Left cardiac atrium (tissue), 4 donors: ENCODE measurements at places on chromosomes 2 and 18. TPM values are rescaled to one million over a fixed set of nuclear protein-coding genes. Genes with fewer than 3 reads are reported as not detected.
A peak's percentile ranks its signal among the peaks of the same experiment; 100 is the strongest.

The GAL3ST2 gene
- 0.44 TPM for total RNA-seq

The ACVR1C gene
- total RNA-seq, result 10.0 TPM

The PTPRM gene
- 51.4 TPM for total RNA-seq

The RGPD5 gene
- total RNA-seq, result 36.2 TPM

The ALK gene
- total RNA-seq, result 0.21 TPM

The SAG gene
- not detected for total RNA-seq

The GPC1 gene
- total RNA-seq, result 78.4 TPM

The NXPH2 gene
- total RNA-seq, result not detected

The CAPN14 gene
- total RNA-seq, result 0.26 TPM

The TMEM247 gene
- total RNA-seq, result not detected

The RIOK3 gene
- total RNA-seq, result 49.1 TPM

The MLPH gene
- 91.5 TPM for total RNA-seq

The ABCG5 gene
- not detected for total RNA-seq

The LYPD6 gene
- total RNA-seq, result 0.27 TPM

- DNase-seq, result no peak
These were observed 36.7 kb downstream of the FAM117B start for GRCh38 chr2:202671317-202672035.

GRCh38 chr2:16308816-16309215, 356.8 kb downstream of the CYRIA start:
- no peak for DNase-seq

DNA sequence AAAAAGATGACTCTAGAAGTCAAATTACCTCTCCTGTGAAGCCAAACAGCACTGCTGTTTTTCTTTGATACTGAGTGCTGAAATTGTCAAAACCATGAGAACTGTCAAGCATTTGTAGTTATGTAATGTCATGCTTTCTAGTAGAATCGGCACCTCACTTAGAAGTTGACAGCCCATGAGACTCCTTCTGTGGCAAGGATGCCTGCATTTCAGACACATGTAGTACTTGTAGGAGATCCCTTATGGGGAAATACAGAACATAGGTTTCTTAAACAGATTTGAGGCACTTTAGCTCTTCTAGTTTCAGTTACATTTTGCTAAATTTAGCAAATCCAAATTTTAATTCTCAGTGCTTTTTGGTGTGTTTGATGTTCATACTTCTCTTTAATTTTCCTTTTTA, 15.7 kb downstream of the ZNF407 start:
- no peak for DNase-seq

- DNase-seq, result no peak
These were observed 9.9 kb downstream of the DNMT3A start for GRCh38 chr2:25331686-25332365.

- no peak for DNase-seq
These were observed 12.5 kb downstream of the GRP start for GRCh38 chr18:59232309-59233016.

GRCh38 chr2:6924924-6925409, 7.8 kb downstream of the RNF144A start:
- no peak for DNase-seq

DNA sequence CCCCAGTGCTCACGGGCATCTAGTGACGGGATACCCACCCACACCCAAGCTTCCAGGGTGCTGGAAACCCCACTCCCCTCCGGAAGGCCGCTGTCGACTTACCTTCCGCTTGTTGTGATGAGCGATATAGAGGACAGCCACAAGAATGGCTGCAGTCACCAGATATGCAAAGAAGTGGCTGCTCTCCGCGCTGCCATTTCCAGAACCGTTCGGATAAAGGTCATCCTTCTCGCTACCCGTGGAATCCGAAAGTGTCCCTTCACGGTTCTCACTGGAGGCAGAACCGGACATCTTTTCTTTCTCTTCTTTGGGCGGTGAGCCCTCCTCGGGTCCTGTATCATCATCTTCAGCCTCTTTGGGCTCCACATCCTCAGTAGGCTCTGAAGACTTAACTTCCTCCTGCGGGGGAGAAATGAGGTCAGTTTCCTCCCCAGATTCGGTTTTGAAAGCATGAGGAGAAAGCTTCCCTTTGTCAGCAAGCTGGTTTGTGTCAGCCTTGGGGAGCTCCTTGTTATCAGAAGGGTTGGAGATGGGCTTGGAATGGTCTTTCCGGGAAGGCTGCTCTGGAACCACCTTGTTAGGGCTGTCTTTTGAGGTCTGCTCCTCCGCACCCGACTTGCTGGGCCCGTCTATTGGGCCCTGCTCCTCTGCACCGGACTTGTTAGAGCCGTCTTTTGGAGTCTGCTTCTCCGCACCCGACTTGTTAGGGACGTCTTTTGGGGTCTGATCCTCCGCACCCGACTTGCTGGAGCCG, 1.2 kb downstream of the TGOLN2 start:
- no peak for DNase-seq

DNA sequence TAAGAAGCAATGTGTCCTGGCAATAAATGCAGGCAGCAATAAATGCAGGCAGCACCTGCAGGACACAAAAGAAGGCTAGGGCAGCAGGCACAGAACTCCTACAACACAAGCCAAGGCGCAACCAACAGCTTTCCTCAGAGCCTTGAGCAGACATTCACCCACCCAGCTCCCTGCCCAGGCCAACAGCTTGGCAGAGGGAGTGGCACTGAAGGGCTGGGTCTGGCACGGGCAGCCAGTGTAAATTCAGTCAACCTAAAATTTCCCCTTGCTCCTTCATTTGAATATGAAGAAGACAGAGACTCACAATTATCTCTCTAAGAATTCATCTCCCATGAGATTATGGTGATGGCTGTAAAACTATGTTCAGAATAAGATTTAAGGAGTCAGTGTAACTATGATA, 35.4 kb downstream of the AAK1 start:
- no peak for DNase-seq

DNA sequence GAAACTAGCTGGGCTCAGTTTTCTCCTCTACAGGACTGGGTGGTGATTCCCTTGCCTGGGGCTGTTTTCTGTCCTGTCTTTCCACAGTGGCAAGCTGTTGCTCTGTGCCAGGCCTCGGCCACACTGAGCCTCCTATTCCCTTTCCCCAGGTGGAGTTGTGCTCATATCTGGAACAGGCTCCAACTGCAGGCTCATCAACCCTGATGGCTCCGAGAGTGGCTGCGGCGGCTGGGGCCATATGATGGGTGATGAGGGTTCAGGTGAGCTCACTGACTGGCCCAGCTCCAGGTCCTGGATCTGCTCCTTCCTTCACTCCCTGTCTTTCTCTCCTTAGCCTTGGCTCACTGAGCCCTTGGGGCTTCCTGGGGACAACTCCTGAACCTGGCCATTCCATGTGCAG, 4.0 kb downstream of the NAGK start:
- no peak for DNase-seq

- no peak for DNase-seq
These were observed 33.9 kb downstream of the MAPRE2 start for GRCh38 chr18:35075132-35075531.

DNA sequence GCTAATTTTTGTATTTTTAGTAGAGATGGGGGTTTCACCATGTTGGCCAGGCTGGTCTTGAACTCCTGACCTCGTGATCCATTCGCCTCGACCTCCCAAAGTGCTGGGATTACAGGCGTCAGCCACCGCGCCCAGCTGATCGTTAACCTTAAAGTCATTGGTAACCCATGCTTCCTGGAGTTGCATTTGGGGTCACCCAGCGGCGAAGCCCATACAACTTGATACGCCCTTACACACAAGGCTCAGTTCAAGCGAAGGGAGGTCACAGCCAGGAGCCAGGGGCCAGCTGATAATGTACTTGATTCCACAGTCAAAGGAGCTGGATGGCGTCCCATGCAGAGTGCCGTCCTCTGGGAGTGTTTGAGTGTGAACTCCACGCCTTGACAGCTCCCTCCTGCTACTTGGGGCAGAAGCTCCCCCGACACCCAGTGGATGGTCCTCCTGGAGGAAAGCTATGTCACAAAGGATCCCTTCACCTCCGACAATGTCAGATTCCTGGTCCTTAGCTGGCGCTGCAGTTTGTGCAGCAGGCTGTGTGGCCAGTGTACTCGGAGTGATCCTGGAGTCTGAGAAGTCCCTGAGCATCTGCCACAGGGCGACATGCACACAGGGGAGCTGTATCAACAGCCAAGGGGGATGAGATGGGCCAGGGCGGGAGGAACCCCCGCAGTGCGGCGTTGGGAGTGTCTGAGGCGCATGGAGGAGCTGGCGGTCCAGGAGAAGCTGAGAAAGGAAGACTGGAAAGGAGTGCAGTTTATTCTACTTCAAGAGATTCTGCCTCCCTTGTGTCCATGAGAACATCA, 7.9 kb downstream of the CLHC1 start:
- DNase-seq, result no peak

GRCh38 chr2:68653538-68653982, 10.2 kb downstream of the PROKR1 start:
- DNase-seq, result peak; percentile 45

- no peak for DNase-seq
These were observed 22.1 kb upstream of the MAT2A start for GRCh38 chr2:85516653-85517389.

DNA sequence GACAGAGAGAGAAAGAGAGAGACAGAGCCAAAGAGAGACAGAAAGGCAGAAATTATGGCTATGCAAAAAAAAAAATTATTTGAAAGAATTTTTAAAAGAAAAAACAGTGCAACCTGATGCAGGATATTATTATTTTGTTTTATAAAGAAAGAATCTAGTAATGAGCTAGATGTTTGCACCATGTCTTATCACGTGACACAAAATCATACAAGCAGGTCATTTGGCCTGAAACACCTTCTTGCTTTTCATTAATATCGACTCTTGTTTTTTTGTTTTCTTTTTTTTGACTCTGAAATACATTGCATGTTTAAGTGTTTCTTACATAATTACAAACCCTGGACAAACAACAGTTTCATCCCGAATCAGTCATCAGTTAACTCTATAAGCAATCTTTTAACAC, 606.0 kb downstream of the LRP1B start:
- DNase-seq, result no peak

DNA sequence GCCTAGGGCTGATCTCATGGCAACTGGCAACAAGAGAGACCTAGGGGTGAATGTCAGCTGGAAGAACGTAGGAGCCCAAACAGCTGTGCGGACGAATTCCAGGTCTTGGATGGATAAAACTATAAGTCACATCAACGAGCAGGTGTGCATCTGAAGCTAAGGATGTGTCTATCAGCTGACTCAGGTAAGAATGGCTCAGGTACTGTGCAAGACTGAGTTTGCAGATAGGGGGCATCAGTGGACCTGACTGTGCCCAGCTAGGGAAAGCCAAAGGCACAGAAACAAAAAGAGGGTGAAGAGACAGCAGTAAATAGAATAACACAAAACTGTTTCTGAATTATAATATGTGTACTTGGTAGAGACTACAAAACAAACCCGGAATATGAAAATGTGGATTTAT, 357.3 kb downstream of the ZEB2 start:
- no peak for DNase-seq

DNA sequence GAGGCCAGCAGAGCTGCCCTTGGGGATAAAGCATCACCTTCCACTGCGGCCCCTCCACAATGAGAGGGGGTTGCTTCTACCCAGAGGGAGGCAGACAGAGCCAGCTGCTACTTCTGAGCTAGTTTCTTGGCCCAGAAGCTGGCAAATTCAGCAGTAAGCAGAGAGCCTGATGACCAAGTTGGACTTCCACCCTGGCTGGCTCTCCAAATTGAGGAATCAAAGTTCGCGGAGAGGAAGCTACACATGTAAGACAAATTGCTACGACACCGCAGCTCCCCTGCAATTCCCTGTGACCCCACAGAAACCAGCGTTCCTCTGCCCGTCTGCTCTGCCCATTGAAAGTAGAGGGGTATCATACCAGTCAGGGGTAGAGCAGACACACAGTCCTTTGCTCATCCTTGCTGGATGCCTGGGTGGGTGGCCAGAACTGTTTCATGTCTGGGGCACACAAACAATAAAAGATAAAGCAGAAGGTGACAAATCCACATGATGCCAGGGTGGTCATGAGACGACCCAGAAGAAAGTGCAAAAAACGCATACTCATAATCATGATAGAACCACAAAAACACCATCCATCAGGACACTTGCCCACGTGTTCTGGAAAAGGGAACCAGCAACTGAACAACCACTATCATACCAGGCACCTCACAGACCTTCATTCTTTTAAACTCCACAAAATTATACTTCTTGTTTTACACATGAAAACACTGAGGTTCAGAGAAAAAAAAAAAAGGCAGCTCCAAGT, 5.4 kb downstream of the TFCP2L1 start:
- DNase-seq, result no peak

- no peak for DNase-seq
These were observed 221.1 kb downstream of the ICOS start for GRCh38 chr2:204157684-204158083.

- no peak for DNase-seq
These were observed 62.5 kb downstream of the HDLBP start for GRCh38 chr2:241252778-241253475.

- no peak for DNase-seq
These were observed 18.2 kb downstream of the ASPRV1 start for GRCh38 chr2:69943000-69943842.
